ENCODE measurements at places on chromosomes 5 and 9. TPM values are rescaled to one million over a fixed set of nuclear protein-coding genes. Genes with fewer than 3 reads are reported as not detected.

DNA sequence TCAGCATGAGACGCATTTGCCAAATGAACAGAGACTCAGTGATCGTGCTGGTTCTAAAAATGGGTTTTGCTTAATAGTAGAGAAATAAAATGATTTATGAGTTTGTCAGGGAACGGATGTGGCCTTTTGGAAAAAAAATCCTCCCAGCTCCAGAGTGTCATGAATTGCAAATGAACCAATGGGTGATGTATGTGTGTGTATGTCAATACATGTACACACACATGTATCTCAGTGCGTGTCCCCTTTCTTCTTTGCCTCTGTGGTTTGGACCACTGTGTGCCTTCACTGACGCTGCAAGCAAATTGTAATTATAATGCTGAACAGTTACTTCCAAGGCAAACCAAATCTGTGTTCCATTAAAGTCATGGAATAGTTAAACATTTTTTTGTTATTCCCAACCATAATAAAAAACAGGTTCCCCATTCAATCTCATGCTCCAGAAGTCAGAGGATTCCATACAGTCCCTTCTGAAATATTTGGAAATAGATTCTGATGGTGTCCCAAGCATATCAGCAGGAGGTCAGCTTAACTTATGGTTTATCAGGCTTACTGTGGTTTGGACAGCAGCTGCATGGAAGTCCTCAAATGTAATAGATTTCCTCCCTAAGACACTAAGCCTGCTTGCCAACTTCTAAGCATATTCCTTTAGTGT, 630.5 kb downstream of the ACTL7B start:
- no peak for DNase-seq

GRCh38 chr5:170631466-170632195, 127.8 kb downstream of the KCNIP1 start:
- DNase-seq = peak; percentile 43

GRCh38 chr5:19172926-19173470, 815.0 kb downstream of the CDH18 start:
- no peak for DNase-seq

DNA sequence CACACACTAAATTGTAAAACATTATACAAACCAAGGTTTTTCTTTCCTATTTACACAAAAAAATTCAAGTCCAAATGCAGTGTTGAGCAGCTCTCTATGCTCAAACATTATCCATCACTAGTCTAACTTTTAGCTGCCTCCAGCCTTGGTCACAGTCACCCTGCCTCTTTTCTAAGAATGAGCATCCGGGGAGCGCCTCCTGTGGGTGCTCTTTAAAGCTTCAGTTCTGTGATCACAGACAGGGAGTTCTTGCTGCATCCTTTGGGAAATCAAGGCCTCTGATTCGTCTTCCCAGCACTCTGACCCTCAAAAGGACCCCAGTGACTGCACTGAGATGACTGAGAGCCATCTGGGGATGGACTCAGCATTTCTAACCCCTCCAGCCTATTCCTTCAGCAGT, 289.6 kb downstream of the SEC61B start:
- DNase-seq = no peak

GRCh38 chr5:57267805-57268204, 93.9 kb downstream of the GPBP1 start:
- no peak for DNase-seq

DNA sequence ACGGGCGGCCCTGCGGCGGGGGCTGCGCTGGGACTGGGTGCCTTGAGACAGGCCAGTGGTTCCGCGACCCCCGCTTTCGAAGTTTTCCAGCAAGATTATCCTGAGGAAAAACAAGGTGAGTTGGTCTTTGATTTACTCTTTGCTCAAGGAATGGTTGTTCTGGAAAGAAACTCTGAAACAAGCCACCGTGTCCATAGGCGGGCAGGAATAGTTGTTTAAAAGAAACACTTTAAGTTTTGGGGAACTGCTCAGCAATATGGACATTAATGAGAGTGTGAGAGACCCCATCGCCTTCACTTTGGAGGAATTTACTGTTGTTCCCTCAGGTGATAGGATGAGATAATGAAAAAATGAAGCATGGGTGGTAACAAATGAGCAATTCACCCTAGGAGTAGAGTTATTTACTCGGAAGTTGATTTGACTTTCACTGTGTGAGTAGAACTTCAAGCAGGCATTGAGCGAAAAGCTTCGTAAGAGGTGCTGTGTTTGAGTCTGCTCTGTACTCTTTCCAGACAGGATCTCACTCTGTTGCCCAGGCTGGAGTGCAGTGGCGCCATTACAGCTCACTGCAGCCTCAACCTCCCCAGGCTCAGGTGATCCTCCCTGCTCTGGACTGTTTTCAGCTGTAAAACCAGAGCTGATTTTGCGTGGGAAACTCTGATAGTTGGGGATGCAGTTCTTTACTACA, 1.1 kb downstream of the DMRTA1 start:
- no peak for DNase-seq

DNA sequence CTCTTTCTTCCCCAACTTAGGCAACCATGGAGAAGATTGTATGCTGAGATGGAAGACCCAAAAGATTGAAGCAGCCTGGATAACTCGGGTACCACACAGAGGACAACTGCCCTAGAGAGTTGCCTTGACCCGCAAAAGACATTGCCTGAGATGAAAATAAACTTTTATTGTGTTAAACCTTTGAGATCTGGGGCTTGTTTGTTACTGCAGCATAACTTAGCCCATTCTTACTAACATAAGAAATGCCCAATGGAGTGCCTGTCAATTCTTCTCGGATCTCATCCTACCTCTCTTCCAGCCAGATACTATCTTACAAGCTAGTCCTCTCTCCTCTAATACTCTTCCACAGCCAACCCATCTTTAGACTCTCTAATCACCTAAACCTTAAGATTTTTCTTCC, 76.8 kb downstream of the GCNT4 start:
- DNase-seq = no peak

Gene TMEM215
- total RNA-seq = not detected

Gene ANKRD18B
- not detected for total RNA-seq

Gene EPB41L4B
- total RNA-seq = 3.1 TPM

Gene BARHL1
- total RNA-seq = not detected
